ENCODE measurements at places on chromosomes 6 and 20.

DNA sequence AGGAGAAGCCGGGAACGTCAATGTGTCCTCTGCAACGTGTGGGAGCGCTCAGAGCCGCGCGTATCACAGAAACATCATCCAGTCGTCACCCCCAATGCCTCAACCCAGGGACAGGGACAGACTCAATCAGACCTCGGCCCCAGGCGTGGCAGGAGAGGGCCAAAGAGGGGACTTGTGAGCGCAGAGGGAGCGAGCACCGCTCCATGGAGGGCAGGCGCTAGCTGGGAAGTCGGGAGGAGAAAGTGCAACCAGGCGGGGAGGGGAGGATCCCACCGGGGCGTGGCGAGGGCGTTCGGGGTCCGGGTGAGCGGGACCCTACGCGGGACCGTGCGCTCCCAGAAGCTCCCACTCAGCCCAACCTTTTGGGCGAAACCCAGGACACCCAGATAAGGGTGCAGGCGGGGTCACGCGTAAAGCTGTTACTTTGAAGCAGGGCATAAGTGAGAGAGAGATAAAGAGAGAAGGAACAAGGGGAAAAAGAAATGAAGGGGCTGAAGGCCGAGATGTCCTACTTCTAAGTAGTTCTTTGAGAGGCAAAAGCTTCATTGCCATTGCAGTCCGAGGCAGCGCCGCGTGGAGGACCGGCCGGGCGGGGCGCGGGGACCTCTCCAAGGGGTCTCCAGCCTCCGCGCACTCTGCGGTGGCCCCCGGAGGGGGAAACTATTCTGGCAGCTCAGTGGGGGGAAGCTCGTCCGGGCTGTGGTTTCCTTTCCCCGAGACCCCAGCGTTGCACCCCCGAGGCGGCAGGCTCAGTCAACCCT lies 862 bp upstream of the SOBP start:
- no peak for DNase-seq

GRCh38 chr6:50285735-50286134 lies 236.0 kb upstream of the DEFB112 start:
- no peak for DNase-seq

- no peak for DNase-seq
Measured at GRCh38 chr20:19761841-19762240, 3.8 kb downstream of the RIN2 start.

DNA sequence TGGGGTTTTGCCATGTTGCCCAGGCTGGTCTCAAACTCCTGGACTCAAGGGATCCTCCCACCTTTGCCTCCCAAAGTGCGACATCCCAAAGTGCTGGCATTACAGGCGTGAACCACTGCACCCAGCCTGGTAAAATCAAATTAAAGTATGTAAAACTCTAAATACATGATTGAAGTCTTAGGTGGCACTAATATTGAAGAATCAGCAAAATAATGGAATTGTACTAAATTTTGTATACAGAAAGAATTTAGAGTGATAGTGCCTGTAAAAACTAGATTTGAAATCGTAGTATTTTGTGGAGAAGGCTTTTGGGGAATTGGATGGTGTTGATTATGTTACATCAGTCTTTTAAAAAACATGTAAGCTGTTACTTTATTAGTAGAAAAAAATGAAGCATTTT lies 10.0 kb upstream of the PRDM1 start:
- no peak for DNase-seq

GRCh38 chr6:101249470-101249869 lies 144.0 kb upstream of the GRIK2 start:
- no peak for DNase-seq

DNA sequence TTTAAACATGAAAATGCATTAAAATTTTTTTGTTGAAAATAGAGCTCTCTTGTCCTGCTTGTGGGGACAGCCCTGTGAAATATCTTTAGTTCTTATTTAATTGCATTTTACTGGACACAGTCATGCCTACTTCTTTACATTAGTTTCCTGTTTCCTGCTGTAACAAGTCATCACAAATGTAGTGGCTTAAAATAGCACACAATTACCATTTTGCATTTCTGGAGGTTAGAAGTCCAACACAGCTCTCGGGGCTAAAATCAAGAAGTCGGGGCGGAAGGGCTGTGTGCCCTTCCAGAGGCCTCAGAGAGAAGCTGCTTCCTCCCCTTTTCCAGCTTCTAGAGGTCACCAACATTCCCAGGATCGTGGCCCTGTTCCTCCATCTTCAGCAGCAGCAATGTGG lies 29.4 kb downstream of the PNLDC1 start:
- DNase-seq: no peak
